Activated naive CD8-positive, alpha-beta T cell treated with anti-CD3 and anti-CD28 coated beads for 36 hours (primary cell): ENCODE measurements at places on chromosomes 12 and 14. TPM values are rescaled to one million over a fixed set of nuclear protein-coding genes. Genes with fewer than 3 reads are reported as not detected.
A peak's percentile ranks its signal among the peaks of the same experiment; 100 is the strongest.

Gene ACACB
- total RNA-seq, result 8.8 TPM

GRCh38 chr12:27958675-27959074 is 13.9 kb downstream of the PTHLH start:
- H3K27ac ChIP-seq, result no peak overlapping the region
- H3K27me3 ChIP-seq, result peaks cover 54% of the 10 kb centered on the region
- no peaks in the 10 kb centered on the region for H3K36me3 ChIP-seq
- no peak overlapping the region for H3K4me3 ChIP-seq

DNA sequence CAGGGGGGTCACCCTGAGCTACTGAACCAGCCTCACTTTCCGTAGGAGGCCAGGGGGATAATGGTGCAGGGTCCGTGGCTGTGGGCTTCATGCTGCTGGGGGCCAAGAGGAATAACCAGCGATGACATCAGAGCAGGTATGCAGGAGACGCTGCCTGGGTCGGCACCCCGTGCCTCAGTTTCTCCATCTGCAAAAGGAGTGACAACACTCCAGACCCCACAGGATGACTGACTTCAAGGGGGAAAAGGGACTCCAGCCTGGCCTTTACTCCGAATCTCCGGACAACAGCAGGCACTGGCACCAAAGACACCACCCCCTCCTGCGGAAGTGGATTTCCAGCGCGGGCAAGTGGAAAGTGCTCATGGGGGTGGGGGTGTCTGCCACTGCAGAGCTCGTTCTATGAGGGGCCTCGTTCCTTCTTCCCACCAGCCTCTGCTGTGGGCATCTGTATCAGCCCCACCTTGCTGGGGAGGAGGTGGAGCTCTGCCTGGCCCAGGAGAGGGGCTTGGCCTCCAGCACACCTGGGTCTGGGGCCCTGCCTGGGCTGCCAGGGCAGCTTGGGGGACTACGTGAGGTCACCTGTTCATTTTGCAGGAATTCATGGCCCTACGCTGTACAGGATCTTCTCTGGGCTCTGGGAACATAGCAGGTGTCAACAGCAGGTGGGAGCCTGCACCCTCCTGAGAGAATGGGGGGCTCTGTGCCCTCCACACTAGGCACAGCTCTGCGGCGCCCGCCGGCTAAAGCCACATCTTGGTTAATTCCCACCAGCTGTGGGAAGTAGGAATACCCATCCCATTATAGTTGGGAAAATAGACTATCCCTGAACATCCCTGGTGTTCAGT is 216.6 kb upstream of the C14orf180 start:
- H3K36me3 ChIP-seq, result no peaks in the 10 kb centered on the region
- no peaks in the 10 kb centered on the region for H3K27me3 ChIP-seq
- H3K27ac ChIP-seq, result no peak overlapping the region
- no peaks in the 10 kb centered on the region for H3K4me1 ChIP-seq
- H3K4me3 ChIP-seq, result no peak overlapping the region

DNA sequence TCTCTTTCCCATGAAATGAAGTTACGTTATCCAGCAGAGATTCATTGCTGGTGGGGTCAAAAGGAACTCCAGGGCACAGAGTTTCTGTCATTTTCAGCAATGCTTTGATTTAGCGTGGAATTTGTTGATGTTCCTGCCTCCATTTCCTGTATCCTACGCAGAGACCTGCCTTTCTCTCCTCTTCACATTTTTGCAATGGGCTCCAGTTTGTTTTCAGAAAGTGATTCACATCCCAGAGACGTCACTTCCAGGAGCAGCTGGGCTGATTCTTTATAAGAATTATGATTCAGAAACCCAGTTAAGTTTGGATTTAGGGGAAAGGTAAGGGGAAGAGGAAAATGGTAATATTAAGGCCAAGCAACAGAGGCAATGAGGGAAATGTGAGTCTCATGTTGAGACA is 11.6 kb downstream of the RNASE10 start:
- no peak overlapping the region for H3K27ac ChIP-seq
- H3K4me3 ChIP-seq, result no peak overlapping the region
- no peak for DNase-seq
- H3K27me3 ChIP-seq, result no peaks in the 10 kb centered on the region
- no peaks in the 10 kb centered on the region for H3K4me1 ChIP-seq

- no peak for DNase-seq
- H3K36me3 ChIP-seq, result peaks cover 34% of the 10 kb centered on the region
- H3K27ac ChIP-seq, result no peak overlapping the region
- no peak overlapping the region for H3K4me3 ChIP-seq
- H3K4me1 ChIP-seq, result peaks cover 17% of the 10 kb centered on the region
Observed at GRCh38 chr12:56165369-56165768, 7.2 kb downstream of the MYL6 start.

GRCh38 chr14:81209167-81209836 is 11.5 kb downstream of the GTF2A1 start:
- H3K4me1 ChIP-seq, result peaks cover 52% of the 10 kb centered on the region
- H3K4me3 ChIP-seq, result no peak overlapping the region
- H3K27ac ChIP-seq, result no peak overlapping the region
- peaks cover 29% of the 10 kb centered on the region for H3K36me3 ChIP-seq

DNA sequence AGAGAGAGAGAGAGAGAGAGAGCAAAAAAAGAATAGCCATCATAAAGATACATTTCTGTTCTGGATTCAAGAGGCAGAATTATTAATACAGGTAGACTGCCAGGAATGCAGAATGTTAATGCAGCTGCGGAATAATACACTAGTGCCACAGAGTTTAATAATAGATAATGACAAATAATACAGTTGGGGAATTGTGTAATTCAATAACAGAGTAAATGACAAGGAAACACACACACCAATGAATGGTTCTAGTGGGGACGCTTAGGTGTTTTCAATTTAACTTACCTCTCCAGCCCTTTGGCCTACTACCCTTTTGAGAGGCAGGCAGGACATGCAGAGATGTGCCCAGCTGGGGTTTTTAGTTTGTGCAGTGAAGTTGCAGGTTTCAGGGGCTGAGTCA is 313.9 kb downstream of the NRXN3 start:
- no peaks in the 10 kb centered on the region for H3K36me3 ChIP-seq
- no peaks in the 10 kb centered on the region for H3K27me3 ChIP-seq
- no peak for DNase-seq
- no peaks in the 10 kb centered on the region for H3K4me1 ChIP-seq
- H3K4me3 ChIP-seq, result no peak overlapping the region

Gene REM2
- 0.19 TPM for total RNA-seq

DNA sequence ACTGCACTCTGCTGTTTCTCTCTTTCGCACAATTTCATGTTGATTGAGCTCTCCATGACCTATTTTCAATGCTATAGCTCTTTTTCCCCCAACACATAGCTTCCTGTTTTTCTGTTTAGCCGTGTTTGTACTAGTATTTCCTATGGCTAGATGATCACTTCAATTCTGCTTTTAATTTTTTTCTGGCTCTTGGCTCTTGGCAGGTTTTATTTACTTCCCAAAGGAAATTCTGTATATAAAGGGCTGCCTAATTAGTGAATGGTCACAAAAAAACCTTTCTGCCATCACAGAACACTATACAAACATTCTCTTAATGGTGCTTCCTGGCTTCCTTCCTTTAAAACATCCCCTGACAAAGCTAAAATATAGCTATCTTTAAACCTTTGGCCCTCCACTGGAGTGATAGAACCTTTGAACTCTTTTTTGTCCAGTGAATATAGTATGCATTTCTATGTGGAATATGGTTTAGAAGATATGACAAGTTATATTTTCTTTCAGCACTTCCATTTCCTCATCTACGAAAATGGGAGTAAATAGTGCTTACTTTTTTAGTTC is 88.2 kb downstream of the RASSF9 start:
- no peak overlapping the region for H3K27ac ChIP-seq
- no peak overlapping the region for H3K4me3 ChIP-seq
- no peaks in the 10 kb centered on the region for H3K36me3 ChIP-seq
- no peaks in the 10 kb centered on the region for H3K4me1 ChIP-seq

DNA sequence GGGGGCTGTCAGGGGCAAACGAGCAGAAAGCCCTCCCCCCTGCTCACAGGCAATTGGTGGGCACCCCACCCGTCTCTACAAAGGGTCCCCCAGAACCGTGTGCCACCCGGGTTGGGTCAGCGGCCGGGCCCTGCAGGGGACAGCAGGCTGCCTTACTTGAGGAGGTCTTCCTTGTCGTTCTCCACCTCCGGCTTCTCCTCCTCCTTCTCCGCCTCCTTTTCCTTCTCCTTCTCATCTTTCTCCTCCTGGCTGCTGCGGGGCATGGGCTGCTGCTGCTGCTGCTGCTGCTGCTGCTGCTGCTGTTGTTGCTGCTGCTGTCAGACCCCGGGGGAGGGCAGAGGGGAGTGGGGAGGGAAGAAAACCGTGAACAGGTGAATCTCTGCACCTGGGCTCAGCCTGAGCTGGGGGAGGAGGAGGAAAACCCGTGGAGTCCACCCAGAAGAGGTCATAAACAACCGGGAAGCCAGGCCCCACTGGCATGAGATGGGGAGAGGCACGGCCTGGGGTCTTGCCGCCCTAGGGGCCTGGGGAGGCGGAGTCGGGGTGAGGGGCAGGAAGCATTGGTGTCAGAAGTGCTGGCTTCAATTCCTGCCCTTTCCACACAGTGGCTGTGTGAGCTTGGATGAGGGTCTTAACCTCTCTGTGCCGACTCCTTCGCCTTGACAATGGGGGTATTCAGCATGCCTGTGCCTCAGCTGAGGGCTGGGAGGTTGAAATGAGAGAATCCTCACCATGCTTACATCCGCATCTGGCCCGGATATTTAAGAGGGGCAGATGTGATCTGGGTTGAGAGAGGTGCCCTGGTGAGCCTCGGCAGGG is 107.6 kb downstream of the RFLNA start:
- no peak for DNase-seq
- no peak overlapping the region for H3K27ac ChIP-seq
- no peaks in the 10 kb centered on the region for H3K4me1 ChIP-seq
- no peak overlapping the region for H3K4me3 ChIP-seq

DNA sequence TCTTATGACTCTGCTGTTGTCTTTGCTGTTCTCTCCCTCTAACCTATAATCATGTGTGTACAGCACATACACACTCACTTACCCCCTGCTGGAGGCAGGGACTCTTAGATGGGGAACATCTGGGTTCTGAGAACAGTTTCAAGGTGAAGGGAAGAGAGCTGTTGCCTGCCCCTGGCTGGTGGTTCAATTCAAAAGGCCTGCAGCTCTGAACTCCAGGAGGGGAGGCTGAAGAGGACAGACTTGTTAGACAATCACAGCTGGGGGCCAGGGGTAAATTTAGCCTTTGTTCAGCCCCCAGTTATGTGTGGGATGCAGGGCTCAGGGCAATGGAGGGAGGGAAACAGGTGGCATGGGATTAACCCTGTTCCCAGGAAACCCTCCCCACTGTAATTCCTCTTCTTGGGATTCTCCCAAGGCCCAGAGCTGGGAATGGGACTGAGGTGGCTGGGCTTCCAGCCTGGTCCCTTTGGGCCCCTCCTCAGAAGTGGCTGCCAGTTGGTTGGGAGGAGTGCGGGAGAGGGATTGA is 1.9 kb downstream of the MYL6B start:
- DNase-seq, result no peak
- H3K4me3 ChIP-seq, result no peak overlapping the region
- H3K4me1 ChIP-seq, result peaks cover 38% of the 10 kb centered on the region
- no peak overlapping the region for H3K27ac ChIP-seq
- H3K27me3 ChIP-seq, result no peaks in the 10 kb centered on the region
- peaks cover 27% of the 10 kb centered on the region for H3K36me3 ChIP-seq

DNA sequence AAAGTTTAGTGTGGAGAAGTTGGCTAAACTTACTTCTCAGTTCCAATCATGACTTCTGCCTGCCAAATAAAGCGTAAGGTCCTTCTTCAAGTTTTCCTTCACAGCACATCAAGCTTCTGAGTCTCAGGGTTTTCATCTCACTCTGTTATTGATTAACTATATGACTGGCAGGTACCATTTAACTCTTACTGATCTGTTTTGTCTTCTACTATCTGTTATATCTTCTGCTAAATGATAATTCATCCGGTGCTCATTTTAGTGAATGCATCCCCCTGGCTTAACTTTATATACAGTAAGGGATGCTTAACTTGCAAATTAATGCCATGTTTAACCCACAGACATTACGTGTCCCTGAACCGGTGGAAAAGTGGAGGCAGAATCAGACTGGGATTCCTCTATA is 20.7 kb downstream of the LGR5 start:
- no peak overlapping the region for H3K27ac ChIP-seq
- H3K27me3 ChIP-seq, result no peaks in the 10 kb centered on the region
- H3K4me3 ChIP-seq, result no peak overlapping the region
- no peaks in the 10 kb centered on the region for H3K36me3 ChIP-seq
- DNase-seq, result no peak

Gene CYP46A1
- 0.16 TPM for total RNA-seq

DNA sequence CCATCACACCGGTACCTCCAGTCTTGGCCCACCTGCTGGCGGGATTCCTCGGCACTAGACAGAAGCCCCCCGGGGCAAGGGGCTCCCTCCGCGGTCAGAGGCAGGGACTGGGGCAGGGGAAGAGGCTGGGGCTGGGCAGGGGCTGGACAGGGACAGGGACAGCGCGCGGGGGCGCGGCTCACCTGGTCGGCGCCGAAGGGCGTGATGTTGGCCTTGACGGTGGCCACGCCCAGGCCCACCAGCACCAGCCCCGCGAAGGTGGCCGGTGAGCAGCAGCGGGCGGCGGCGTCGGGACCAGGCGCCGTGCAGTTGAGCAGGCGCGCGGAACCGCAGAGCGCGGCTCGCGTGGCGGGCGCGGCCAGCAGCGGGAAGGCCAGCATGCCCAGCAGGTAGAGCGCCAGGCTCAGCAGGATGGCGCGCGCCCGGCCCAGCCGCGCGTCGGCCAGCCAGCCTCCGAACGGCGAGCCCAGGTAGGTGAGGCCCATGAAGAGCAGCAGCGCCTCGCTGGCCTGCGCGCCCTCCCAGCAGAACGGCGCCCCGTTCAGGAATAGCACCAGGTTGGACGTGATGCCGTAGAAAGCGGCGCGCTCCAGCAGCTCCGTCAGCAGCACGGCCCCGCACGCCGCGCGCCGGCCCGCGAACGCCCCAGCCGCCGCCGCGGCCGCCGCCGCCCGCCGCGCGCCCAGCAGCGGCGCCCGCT is 392 bp downstream of the SLC15A4 start:
- peaks cover 24% of the 10 kb centered on the region for H3K4me1 ChIP-seq
- H3K4me3 ChIP-seq, result peak overlapping the region; percentile 87
- H3K36me3 ChIP-seq, result peaks cover 35% of the 10 kb centered on the region
- no peaks in the 10 kb centered on the region for H3K27me3 ChIP-seq

Gene CARMIL3
- total RNA-seq, result 0.56 TPM

Gene DCN
- not detected for total RNA-seq

GRCh38 chr12:89476904-89477595 is 47.5 kb downstream of the GALNT4 start:
- H3K4me3 ChIP-seq, result no peak overlapping the region
- peaks cover 22% of the 10 kb centered on the region for H3K4me1 ChIP-seq
- H3K36me3 ChIP-seq, result peaks cover 4% of the 10 kb centered on the region

DNA sequence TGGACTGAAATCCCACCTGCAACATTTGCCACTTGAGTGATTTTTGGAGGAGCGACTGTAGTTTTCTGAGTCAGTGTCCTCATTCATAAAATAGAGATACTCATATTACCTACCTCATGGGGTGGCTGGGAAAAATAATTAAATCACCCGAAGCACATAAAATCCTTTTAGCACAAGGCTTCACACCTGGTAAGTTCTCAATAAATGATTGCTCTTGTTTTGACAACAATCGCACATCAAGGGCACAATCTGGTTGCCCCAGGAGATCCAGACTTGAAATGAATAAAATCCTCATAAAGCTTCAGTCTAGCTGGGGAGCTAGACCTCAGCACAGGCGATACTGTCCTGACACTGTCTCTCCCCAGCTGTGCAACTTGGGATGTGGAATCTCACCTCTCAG is 76.0 kb upstream of the CCDC60 start:
- H3K27ac ChIP-seq, result no peak overlapping the region
- H3K27me3 ChIP-seq, result peaks cover 40% of the 10 kb centered on the region
- no peaks in the 10 kb centered on the region for H3K36me3 ChIP-seq
- H3K4me1 ChIP-seq, result no peaks in the 10 kb centered on the region
- H3K4me3 ChIP-seq, result no peak overlapping the region
